Right ventricle myocardium superior (tissue), 1 donor: ENCODE measurements at places on chromosomes 2 and 18. TPM values are rescaled to one million over a fixed set of nuclear protein-coding genes. Genes with fewer than 3 reads are reported as not detected.

- no peak for DNase-seq
These were observed 641 bp upstream of the ITGA6 start for GRCh38 chr2:172426635-172427255.

DNA sequence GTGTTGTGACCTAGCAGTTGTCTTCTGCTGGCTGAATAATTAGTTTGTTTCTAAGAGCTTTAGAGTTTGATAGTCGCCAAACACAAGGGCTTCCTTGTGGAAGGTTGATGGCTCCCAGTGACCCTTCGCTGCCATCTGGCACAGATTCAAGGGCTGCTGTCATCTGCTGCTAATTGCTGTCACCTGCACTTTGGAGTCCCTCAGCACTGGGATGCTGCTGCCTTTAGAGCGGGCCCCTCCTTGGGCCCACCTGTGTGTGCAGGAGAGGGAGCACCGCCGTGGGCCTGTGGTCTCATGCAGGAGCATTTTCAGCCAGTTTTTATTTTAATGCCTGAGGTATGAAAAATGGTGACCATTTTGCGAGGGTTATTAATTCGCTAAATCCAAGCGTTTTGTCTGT lies 154.0 kb upstream of the NFATC1 start:
- no peak for DNase-seq

DNA sequence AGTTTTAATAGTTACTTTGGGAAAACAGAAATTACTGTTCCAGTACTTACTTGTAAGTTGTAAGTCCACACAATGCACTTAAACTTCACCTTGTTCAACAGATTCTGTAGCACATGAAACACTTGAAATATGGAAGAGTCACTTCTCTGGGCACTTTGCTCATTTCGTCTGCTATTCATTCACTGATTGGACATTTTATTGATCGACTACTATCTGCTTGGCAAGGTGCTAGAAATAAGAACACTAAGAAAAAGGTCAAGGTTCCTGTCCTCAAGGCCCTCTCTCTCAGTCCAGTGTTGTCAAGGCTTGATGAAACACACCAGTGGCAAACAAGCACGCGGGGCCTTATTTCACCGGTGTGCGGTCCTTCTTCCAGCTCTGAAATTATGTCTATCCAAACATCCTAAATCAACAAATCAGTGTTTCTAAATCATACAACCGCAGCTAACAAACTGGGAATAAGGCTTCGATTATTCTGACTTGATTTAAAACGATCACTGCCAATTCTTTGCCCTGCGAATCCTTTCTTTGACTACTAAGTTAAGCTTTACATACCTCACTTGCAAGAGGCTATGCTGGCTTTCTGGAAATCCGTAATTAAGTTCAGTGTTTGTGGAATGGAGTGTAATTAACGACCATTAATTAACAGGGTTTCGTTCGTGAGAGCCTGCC lies 780 bp upstream of the ITGAV start:
- no peak for DNase-seq

- no peak for DNase-seq
These were observed 12.4 kb downstream of the SH2D6 start for GRCh38 chr2:85430752-85431569.

The TACR1 gene
- total RNA-seq, result 0.11 TPM

The SFT2D3 gene
- 3.2 TPM for total RNA-seq

DNA sequence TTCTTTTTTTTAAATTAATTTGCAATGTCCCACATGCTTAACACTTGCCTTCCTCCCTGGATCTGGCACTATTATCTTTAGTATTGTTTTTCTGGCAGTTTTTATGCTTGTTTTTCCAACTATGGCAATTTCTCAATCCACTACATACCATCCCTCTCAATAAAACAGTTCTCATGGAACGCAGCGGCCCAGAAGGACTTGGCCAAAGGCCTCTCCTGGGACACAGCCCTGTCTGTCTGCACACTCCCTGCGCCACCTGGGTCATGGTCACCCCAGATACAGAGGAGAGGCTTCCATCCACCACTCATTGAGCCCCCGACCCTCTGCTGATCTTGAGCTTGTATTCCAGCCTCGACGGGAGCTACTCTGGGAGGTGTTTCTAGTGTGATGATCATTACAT lies 91.2 kb downstream of the TWIST2 start:
- DNase-seq, result peak; percentile 66

GRCh38 chr18:2448565-2449151 lies 122.6 kb downstream of the METTL4 start:
- no peak for DNase-seq

DNA sequence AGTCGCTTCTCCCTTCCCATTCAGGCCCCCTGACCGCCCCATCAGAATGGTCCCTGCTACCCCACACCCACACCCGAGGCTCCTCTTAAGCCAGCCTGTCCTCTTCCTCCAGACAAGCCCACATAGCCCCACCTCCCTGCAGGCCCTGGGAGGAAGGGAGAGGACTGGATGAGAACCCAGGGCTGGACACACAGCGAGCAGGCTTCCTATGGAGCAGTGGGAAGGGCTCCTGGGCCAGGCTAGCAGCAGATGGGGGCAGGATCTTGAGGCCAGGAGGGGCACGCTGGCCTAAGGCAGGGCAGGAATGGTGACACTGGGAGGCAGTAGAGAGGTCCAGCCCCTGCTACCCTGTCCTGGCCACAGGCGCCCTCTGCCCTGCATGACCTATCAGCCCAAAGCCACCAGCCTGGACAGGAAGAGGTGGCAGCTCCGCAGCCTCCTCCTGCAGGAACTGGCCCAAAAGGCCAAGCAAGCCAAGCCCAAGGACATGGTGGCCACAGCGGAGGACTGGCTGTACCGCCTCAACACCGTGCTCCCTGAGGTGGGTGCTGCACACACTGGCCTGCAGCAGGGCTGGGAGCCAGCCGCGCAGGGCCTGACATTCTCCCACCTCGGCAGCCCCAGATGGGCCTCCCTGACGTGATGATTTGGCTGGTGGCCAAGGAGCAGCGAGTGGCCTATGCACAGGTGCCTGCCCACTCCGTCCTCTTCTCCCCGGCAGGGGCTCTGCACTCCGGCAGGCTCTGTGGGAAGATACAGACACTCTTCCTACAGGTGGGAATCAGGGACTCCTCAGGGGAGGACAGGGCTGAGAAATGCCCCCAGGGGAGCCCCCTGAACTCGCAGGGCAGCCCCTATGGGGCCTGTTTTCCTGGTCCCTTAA lies 43.3 kb downstream of the FER1L5 start:
- peak; percentile 48 for DNase-seq

DNA sequence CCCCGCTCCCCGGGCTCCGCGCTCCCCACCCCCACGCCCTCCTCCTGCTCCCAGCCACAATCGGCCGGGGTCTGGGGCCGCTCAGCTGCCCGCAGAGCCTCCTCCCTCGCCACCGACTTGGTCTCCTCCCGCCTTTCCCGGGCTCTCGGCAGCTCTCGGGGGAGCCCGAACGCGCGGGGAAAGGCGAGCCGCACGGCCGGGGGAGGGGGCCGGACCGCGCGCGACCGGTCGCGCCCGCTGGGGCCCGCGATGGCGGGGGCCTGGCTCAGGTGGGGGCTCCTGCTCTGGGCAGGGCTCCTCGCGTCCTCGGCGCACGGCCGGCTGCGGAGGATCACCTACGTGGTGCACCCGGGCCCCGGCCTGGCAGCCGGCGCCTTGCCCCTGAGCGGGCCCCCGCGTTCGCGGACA lies 327 bp downstream of the LTBP1 start:
- peak; percentile 45 for DNase-seq
